ENCODE measurements at places on chromosomes 3 and 15.

DNA sequence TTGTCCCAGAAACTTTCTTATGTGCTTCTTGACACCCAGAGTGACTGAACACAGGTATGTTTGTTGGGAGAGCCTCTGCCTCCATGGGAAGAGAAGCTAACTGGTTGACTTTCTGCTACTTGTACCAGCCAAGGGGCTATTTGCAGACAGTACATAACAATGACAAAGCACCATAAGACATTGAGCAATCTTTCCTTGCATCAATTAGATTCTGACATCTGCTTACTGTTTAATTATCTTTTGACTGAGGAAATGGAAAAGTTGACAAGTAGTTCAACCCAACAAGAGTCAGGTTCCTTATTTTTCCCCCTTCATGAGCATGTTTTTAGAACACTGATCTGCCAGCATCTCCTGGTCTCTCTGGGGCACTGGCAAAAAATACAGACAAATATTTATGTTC is 157.7 kb downstream of the RPLP1 start:
- no peak for DNase-seq

DNA sequence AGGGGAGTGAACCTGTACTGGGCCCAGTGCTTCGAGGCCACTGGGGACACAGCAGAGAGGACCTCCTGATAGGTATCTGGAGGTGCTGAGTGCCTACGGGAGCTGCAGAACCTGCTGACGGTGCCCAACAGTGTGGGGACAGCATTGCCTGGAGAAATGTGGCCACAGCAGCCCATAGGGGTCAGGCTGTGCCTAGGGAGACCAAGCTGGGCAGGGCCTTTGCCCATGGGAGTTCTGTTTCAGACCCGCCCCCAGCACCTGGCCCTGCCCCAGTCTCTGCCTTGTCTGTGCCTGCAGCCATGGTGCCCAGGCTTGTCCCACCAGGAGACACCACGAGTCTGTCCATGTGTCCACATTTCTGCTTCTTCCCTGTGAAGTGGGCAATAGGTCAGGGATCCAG is 15.3 kb upstream of the RPL32 start:
- DNase-seq, result no peak

DNA sequence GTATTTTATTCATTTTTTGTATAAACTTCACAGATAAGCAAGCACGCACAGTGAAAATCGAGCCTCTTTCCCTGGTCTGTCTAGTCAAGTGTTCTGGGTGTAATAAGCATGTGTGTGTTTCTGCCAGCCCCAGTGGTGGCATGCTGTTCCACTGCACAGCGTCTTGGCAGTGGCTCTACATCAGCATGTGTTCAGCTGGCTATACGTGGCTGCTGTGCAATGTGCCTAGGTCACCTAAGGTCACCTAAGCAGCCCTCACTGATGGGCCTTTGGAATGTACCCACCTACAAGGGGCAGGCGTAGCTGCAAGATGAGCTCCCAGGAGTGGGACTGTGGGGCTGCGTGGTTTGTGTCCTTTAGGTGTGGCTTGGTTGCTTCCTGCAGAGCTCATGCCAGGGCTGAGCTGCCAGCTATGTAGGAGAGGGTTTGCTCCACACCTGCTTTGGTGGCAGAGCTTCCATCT is 4.9 kb downstream of the LIMD1 start:
- DNase-seq, result peak; percentile 11

DNA sequence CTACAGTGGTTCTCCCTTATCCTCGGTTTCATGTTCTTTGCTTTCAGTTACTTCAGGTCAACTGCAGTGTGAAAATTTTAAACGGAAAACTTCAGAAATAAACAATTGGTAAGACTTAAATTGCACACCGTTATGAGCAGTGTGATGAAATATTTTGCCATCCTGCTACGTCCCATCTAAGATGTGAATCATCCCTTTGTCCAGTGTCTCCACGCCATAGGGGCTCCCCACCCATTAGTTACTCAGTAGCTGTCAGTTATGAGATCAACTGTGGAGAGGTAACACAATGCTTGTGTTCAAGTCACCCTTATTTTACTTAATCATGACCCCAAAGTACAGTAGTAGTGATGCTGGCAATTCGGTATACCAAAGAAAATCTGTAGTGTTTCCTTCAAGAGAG is 47.4 kb downstream of the TJP1 start:
- DNase-seq, result no peak

GRCh38 chr3:171086914-171087313 is 60.4 kb upstream of the SLC2A2 start:
- no peak for DNase-seq

GRCh38 chr3:112013784-112014143 is 15.0 kb downstream of the TAGLN3 start:
- no peak for DNase-seq

GRCh38 chr3:102025606-102026270 is 176.4 kb downstream of the NFKBIZ start:
- no peak for DNase-seq

DNA sequence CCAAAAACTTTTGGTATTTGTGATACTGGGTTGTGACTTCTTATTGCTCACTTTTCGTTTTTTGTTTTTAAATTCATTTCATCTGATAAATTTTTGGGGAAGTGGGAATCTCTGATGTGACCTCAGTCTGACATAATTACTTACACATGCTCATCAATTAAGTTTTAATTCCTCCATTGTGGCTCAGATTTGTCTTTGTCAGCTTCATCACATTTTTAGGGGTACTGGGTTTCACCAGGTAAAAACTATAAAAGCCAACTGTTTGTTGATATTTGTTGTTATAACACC is 425.3 kb upstream of the TGFBR2 start:
- no peak for DNase-seq

DNA sequence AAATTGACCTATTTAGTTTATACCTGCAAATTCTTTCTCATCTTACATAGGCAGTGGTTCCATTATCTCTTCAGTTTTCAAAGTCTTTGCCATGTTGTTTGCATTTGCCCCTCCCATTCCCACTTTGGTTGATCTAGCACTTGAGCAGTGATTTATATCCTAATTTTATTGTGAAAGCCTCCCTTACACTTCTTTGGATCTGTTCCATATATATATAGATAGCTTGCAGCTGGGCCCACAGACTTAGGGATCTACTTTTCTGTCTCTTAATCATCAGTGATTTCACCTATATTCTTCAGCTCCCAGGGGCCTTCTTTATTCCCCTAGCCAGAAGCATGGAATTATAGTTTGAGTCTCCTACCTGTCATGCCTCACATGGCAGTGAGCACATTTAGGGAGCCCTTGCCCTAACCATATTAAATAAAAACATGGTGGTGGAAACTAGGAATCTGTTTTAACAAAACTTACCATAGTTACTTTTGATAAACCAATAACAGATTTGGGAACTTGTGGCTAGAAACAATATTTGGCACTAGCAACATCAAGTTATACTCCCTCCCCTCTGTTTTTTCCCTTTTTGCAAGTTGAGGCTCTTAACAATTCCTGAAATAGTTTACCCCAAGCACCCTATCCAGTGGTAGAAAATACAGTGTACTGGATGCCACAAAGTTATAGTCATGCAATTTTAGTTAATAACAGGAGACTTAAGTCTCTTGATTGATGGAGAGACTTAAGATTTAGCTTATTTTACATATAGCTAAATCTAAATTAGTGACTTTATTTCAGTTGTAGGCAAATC is 41.7 kb downstream of the ARIH1 start:
- DNase-seq, result no peak

- DNase-seq, result no peak
These were observed 6.3 kb downstream of the ABCC5 start for GRCh38 chr3:184011230-184011876.
